ENCODE measurements at places on chromosomes 7 and 10.
A peak's percentile ranks its signal among the peaks of the same experiment; 100 is the strongest.

- no peak for DNase-seq
Observed at GRCh38 chr7:24842029-24842428, 84.8 kb upstream of the GSDME start.

GRCh38 chr10:69438536-69439349 lies 12.5 kb upstream of the TSPAN15 start:
- DNase-seq, result no peak

- DNase-seq, result no peak
Observed at GRCh38 chr7:150851492-150852370, 586 bp upstream of the AOC1 start.

DNA sequence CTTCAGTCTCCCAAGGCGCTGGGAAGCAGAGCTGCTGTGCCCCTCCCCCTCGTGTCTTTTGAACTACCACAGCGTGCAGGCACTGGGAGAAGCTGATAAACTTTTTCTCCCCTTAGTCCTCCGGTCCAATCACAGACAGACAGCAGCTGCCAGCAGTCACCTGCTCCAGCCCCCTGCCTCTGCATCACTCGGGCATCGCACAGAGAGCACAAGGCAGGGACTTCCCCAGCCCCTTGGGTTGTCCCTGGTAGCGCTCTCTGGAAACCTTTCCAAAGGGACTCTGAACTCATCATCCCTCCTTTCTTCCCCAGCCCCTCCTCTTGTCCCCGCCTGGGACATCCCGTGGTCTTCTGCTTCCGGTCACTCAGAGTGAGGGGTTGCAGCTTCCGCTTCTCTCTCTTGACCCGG lies 1.4 kb upstream of the NEUROG3 start:
- no peak for DNase-seq

- no peak for DNase-seq
Observed at GRCh38 chr10:101311185-101312066, 42.5 kb upstream of the BTRC start.

GRCh38 chr10:9860045-9860444 lies 1157.6 kb upstream of the CELF2 start:
- no peak for DNase-seq

DNA sequence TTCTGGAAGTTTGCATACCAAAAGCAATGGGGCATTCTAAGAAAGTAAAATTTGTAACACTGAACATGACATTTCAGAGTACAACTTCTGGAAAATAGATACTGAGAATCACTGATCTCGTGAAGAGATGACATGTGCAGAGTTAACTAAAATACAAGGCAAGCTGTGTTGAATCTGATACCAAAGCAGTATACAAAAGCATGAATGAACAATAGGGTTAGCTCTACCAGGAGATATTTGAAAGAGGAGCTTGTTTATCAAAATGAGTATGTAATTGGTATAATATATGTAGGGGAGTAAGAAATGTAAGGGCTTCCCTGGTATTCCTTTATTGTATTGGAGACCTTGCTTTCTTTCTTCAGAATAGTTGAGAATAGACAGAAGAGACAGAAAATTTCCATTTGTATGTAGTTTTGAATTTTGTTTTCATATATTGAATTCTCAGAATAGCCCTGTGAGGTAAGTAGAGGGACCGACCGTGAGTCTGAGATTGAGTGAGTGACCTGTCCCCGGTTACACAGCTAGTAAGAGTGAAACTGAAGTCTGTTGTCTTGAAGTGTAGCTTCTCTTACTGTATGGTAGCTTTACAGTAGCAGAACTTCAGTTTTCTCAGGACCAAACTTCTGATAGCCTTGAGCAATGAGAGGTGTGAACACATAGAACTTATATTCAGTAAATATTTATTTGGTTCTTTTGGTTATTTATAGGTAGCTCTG lies 5.0 kb downstream of the HBP1 start:
- no peak for DNase-seq

DNA sequence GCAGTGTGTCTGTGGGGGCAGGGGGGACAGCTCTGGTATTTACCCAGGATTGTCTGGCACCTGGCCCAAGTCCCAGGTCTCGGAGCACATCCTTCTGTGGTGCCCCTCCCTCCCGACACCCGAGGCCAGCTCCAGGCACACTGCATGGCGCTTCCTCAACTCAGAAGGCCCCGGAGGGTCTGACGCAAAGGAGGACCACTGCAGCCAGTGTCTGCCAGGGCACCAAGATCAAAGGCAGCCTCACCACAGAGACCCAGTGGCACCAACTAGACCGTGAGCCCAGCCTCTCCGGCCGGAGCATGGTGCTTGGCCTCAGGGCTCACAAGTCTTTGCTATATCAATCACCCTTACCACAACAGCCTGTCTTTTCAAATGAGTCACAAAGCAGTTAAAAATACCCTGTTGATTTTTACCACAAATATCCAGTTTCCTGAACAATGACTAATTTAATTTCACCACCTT lies 99.3 kb upstream of the DDC start:
- DNase-seq, result no peak

GRCh38 chr7:94648731-94649130 lies 7.2 kb downstream of the SGCE start:
- DNase-seq, result no peak

- DNase-seq, result peak; percentile 76
Observed at GRCh38 chr10:5775685-5776084, 37.5 kb downstream of the GDI2 start.

DNA sequence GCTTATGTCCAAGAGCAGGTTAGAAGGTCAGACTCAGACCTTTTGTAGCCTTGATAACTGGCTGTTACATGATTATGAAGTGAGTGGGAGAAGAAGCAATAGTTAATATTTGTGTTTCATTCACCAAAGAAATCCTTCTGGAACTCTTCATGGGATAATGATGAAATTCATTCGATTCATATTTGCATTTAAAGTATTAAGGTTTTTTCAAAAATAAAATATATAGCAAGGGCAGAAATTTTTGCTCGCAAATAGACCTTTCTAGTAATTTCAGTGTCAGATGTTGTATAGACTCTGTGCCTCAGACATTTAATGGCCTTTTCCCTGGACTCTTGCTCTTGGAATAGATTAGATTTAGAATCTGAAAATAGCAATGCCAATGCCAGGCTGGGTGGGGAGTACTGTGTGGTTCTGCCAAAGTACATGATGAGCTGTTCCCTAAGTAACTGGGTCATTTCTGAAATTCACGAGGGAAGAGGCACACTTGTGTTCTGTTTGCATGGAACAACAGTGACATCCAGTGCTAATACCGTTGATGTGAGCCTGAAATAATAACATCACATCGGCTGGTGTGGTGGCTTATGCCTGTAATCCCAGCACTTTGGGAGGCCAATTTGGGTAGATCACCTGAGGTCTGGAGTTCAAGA lies 119.2 kb downstream of the MBL2 start:
- DNase-seq, result no peak

- DNase-seq, result no peak
Observed at GRCh38 chr10:76336213-76336963, 905.0 kb downstream of the LRMDA start.

DNA sequence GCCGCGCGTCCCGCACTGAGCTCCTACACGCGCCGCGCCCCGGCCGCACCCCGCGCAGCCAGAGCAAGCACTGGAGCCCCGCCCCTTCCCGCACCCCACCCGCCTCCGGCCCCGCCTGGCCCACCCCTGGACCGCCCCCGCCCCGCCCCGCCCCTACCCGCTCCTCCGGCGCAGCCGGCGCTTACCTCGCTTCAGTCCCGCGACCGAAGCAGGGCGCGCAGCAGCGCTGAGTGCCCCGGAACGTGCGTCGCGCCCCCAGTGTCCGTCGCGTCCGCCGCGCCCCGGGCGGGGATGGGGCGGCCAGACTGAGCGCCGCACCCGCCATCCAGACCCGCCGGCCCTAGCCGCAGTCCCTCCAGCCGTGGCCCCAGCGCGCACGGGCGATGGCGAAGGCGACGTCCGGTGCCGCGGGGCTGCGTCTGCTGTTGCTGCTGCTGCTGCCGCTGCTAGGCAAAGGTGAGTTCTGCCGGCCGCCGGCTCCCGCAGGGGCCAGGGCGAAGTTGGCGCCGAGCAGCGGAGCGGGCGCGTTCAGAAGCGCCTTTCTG lies at the start of gene RET:
Gene RET (plus strand): TSS at position 194 of the 545 bp plus-strand sequence. CDS start 190 bp downstream, at position 384.
- DNase-seq, result no peak

- DNase-seq, result no peak
Observed at GRCh38 chr10:110759523-110759922, 112.2 kb upstream of the PDCD4 start.

GRCh38 chr10:24465891-24466818 lies 257.2 kb downstream of the KIAA1217 start:
- DNase-seq, result peak; percentile 9

DNA sequence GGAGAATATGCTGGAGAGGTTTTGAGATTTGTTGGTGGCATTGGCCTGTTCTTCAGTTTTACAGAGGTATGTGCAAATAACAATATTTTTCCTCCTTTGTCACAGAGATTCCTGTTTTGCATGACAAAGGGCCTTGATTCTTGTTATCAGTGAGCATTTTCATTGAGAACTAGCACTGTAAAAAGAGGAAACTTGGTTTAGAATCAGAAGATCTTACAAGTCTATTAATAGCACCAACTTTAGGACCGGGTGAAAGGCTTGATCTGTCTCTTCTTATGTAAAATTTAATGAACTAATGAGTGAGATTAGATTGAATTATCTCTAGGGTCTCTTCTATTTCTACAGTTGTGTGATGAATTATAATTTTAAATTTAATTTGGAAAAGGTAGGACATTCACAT lies 25.5 kb downstream of the TSPAN13 start:
- DNase-seq, result no peak

DNA sequence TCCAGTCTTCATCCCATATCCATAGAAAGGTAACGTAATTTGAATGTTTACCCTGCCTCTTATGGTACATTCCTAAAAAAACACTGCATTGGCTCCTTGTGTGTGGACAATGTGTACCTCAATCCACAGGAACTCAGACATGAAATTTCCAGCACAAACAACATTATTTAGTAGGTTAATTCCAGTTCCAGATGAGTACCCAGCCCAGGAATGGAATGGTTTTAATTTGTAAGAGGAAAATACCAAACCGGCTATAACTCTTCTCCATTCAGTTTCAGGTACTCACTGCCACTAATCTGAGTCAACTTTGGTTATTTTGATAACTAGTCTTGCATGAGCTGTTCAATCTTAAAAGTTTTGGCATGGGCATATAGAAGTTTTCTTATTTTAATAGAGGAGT lies 39.0 kb downstream of the TFPI2 start:
- no peak for DNase-seq

GRCh38 chr7:120227255-120227654 lies 45.7 kb upstream of the KCND2 start:
- DNase-seq, result no peak

DNA sequence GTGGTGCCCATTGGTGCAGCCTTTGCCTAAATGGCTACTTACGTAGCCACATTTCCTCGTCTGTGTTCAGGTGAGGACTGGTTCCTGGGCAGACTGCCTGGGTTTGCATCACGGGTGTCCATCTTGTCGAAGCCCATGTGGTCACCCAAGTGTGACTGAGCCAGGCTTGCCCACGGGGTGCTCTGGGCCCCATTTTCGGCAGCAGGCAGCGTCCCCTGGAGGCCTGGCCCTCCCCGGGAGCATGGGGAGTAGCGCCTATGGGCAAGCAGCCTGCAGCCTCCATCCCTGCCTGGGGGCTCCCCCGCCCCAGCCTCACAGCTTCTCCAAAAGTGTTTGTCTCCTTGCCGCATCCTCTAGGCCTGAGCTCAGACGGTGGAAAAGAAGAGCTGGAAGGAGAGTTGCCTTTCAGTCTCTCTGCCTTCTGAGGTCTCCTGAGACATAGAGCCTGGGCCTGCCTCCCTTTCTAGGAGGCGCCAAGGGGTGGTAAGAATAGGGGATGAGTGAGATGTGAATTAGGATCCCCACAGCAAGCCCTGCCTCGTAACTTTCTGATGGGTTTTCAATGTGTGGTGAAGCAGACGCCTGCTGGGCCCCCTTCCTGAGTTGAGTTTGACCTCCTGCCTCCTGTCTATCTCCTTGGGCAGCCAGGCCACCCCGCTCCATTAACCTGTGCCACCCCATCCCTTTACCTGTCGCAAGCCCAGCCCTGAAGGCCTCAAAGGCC lies 42.7 kb downstream of the HTRA1 start:
- no peak for DNase-seq

DNA sequence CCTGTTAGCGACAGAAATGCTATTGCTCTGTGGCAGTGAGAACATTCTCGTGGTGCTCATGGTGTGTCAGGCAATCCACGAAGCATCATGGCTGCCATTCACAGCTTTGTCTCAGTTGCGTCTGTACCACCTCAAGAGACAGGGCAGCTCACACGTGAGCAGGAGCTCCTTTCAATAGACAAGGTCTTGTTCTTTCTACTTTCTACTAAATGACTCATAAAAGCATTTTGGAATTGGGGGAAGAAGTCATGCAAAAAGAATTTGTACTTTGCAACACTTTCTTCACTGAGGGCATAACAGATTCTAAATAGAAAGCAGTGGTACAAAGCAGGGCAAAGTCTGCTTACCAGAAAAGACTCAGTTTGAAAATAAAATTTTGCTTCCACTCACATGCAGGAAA lies 638.5 kb downstream of the PHTF2 start:
- no peak for DNase-seq

GRCh38 chr7:2761131-2761624 lies 73.2 kb downstream of the AMZ1 start:
- no peak for DNase-seq

- no peak for DNase-seq
Observed at GRCh38 chr7:66697449-66698438, 42.8 kb upstream of the RABGEF1 start.

DNA sequence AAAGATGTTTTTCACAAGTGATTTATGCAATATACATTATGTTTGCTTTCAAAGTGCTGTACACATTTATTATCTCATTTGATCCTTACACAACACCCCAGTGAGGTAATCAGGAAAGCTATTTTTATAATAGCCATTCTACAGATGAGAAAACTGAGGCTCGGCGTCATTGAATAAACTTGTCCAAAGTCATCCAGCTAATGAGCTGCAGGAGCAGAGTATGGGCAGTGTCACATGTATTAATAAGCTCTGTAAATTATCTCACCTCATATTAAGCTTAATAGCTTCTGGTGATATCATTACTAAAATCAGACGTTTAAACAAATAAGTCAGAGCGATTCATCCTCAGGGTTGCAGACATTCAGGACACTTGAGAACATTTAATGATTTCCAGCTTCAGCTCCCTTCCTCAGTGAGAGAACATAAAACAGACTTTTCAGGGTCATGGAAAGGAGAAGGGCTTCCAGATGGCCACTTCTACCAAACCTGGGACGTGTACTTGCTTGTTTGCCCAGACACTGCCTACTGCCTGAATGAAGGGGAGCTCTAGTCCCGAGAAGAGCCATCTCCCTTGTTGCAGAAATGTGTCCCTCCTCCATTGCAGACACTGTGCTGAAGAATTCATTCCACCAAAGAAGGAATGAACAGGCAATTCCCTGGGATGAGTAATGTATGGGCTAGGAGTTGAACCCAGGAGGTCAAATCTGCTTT lies 20.5 kb upstream of the FZD1 start:
- DNase-seq, result no peak

DNA sequence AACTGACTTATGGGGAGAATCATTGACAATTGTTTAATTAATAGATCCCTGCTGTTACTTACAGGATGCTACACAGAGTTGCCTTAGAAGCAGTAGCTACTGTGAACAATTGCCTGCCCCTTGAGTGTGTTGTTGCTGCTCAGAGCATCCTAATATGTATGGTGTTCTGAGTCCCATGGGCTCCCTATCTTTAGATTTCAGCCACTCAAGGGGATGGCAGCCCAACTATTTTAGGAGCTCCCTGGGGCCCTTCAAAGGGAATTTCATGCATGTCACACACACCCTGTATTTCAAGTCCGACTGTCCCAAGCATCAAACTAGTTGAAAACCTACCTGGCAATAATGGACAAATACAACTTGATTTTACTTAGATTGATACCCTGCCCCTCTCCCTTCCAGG lies 111.2 kb downstream of the NOC3L start:
- no peak for DNase-seq

Data from T-helper 9 cell (primary cell).